T1000 (cell line): ENCODE measurements at places on chromosomes 16 and 17.

- no peak for DNase-seq
These were observed 42.2 kb upstream of the TNRC6C start for GRCh38 chr17:77916264-77916663.

- no peak for DNase-seq
These were observed 184.0 kb downstream of the CYLD start for GRCh38 chr16:50925758-50926357.

DNA sequence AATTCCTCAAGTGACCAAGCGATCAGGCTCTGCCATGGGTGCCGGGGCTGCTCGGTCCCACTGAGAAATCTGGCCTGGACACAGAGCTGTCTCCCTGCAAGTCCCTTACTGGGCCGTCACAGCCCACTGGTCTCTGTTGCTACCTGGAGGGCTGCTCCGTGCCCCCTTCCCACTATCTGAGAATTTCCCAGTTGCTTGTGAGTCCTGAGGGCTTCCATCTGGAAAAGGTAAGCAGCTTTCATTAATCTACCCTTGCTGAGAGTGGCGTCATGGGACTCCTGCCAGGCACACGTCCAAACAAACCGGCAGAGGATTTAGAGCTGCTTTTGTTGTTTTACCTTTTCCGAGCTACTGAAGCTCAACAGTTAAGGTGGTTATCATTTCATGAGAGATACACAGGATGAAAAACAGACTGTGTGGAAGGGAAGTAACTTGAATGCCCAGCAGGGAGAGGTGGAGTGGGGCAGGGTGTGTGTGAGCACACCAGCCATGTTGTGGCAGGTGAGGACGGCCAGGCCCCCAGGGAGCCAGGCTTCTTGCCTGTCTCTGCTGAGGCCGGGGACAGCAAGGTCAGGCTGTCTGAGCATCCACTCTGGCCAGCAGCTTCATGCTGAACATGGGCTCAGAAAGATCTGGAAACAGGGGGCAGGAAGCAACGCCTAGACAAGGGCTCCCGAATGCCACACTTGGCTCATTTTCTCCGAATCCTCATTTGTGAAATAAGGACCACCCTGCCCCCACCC, 50.6 kb downstream of the GTF3C1 start:
- no peak for DNase-seq

- no peak for DNase-seq
These were observed 6.0 kb downstream of the ABI3 start for GRCh38 chr17:49216482-49216881.

- no peak for DNase-seq
These were observed 87.4 kb upstream of the CBX4 start for GRCh38 chr17:79926605-79927135.

DNA sequence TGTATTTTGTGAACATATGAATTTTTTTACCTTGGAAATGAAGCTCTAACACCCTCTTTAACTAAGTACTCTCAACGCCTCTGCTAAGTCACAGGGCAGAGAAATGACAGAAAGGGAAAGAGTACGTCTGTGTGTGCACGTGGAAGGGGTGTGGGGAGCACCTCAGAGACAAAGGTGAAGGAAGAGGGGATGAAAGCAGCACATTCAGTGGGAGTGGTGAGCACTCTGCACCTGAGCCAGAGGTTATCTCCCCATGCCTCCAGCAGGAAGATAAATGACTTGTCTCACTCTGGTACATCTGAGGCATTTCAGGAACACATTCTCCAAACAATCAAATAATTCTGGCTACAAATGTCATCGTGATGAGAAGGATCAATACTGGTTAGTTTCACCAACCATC, 15.0 kb downstream of the GNA13 start:
- DNase-seq = no peak

- DNase-seq = no peak
These were observed 19.3 kb downstream of the ARHGAP23 start for GRCh38 chr17:38447502-38448085.

- DNase-seq = no peak
These were observed 229.9 kb downstream of the ABCC12 start for GRCh38 chr16:47925811-47926460.

DNA sequence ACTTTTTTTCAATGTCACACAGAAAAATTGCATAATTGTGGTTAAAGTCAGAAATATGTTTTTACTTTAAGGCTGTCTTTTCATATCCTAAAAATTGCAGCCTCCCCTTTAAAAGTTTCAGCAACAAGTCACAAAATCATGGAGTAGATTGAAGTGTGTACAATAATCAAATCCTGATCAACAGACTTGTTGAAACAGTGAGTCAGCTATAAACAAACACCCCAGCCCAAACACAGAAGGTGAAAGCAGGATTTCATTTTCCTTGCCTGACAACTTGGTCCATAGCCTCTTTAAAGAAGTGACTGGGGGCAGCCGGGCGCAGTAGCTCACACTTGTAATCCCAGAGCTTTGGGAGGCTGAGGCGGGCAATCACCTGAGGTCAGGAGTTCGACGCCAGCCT, 59.9 kb downstream of the WNT3 start:
- no peak for DNase-seq

GRCh38 chr17:20896153-20896649, 146.6 kb downstream of the USP22 start:
- DNase-seq = no peak

DNA sequence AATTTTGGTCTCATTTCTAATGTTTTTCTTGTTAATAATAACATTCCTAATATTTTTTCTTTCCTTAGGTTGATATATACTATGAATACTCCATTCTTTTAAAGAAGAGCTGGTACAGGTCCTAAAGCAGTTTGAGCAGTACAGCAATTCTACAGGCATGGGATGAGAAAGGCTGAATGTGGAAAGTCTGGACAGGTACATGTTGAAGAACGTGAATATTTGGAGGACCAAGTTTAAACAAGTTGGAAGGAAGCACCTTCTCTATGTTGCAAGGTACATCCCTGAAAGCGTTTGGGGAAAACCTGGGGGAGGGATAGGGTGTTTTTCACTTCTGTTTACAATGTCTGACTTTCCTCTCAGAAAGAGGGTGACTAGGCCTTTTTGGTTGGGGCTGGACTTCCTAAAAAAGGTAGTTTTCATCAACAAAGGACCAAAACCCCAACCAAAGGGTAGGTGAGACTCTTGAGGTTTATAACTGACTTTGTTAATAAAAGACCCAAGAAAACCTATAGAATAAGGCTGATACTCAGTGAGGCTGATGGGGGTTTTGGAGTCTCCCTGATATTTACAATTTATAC, 95.9 kb upstream of the AXIN2 start:
- no peak for DNase-seq

GRCh38 chr17:6779411-6779810, 3.4 kb downstream of the FBXO39 start:
- no peak for DNase-seq

- no peak for DNase-seq
These were observed 9.1 kb downstream of the TMEM208 start for GRCh38 chr16:67235816-67236562.

GRCh38 chr16:50747207-50747956, 5.5 kb downstream of the CYLD start:
- DNase-seq = no peak

DNA sequence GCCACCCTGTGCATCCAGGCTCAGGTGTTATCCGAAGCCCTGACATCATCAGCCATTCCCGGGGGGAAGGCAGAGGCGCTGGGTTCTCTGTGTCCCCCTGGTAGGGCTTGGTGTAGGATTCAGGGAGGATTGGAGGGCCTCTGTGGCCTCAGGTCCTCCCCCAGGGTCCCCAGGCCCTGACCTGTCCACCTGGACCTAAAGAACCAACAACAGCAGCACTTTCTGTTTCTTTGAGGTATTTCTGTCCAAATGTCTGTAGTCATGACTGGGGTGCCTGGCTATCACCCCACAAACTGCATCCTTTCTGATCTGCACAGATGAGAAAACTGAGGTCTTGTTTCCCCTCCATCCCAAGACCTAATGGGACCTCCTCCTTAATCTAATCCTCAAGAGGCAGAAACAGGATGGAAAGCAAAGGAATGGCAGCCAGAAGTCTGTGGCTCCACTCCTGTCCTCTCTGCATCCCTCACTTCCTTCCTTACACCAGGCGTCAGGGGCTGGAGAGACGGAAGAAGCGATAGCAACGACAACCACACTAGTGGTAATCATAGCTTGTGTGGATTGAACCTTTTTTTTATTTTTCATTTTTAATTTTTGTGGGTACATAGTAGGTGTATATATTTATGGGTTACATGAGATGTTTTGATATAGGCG, 11.8 kb downstream of the NLRC5 start:
- DNase-seq = no peak

- DNase-seq = no peak
These were observed 69.6 kb upstream of the TEKT1 start for GRCh38 chr17:6901086-6901485.

GRCh38 chr16:3119286-3119685, 6.9 kb downstream of the ZNF205 start:
- DNase-seq = no peak

GRCh38 chr17:67582673-67583081, 135.1 kb upstream of the NOL11 start:
- no peak for DNase-seq

DNA sequence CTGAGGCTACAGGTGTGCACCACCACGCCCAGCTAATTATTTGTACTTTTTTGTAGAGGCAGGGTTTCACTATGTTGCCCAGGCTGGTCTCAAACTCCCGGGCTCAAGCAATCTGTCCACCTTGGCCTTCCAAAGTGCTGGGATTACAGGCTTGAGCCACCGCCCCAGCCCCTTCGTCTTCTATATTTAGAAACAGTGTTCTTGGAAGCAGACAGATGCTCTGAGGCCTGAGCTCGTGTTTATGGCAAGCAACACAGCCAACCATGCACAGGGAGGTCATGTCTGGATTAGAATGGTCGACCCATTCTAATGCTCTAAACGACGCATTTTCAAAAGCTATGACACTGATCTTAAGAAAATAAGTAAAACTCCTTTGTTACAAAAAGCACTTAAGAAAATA, 16.6 kb downstream of the TMEM204 start:
- DNase-seq = no peak

DNA sequence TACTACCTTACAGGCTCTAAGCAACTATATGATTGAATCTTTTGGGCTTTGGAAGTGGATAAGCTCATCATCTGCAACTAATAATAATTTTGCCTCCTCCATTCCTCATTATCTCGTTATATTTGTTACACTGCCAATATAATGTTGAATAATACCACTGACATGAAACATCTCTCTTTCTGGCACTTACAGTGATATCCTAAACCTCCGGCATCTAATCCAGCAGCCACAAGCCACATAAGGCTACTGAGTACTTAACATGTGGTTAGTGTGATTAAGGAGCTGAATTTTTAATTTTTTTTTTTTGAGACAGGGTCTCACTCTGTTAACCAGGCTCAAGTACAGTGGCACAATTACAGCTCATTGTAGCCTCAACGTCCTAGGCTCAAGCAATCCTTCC, 9.6 kb downstream of the CDC42EP4 start:
- no peak for DNase-seq

- DNase-seq = no peak
These were observed 492.2 kb downstream of the CDH11 start for GRCh38 chr16:64629622-64630021.

- DNase-seq = no peak
These were observed 27.3 kb downstream of the ZNF778 start for GRCh38 chr16:89244754-89245153.

DNA sequence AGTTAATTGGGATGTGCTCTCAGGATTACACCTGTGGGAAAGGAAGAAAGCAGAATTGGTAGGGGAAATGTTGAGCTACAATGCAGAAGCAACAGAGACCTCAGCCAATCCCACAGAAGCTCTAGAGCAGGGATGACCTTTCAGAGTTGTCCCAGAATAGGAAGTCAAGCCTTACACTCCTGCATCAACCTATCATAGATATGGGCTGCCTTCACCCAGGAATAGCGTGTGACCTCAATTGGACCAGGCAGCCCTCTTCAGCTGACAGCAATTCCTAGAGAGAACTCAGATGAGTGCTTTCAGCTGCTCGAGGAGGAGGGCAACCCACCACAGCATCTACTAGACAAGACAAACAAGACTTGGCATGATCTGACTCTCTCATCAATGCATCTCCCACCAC, 189.7 kb downstream of the TMEM132E start:
- no peak for DNase-seq

- no peak for DNase-seq
These were observed 112.4 kb upstream of the CDH5 start for GRCh38 chr16:66254106-66254505.

- no peak for DNase-seq
These were observed 209.4 kb downstream of the KATNIP start for GRCh38 chr16:27759301-27759871.

DNA sequence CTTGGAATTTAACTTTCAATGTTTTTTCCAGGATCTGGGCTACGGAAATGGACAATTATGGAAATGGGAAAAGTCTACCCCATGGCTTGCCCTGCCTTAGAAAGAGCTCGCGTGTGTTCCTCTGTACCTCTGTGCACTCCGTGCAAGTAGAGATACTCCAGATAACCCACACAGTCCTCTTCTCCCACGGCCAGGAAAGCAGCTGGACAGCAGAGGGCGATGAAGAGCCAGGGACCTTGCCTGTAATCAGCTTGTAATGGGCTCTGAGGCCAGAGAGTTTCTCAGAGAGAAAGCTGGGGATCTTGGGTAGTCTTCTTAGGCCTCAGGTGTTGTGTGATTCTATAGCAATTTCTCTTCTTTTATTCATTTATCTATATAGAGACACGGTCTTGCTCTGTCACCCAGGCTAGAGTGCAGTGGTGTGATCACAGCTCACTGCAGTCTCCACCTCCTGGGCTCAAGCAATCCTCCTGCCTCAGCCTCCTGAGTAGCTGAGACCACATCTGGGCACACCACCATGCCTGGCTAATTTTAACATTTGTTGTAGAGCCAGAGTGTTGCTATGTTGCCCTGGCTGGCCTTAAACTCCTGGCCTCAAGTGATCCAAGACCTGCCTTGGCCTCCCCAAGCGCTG, 2.4 kb upstream of the SOCS7 start:
- DNase-seq = peak; percentile 72

- DNase-seq = no peak
These were observed 15.9 kb downstream of the POLG2 start for GRCh38 chr17:64480951-64481350.

DNA sequence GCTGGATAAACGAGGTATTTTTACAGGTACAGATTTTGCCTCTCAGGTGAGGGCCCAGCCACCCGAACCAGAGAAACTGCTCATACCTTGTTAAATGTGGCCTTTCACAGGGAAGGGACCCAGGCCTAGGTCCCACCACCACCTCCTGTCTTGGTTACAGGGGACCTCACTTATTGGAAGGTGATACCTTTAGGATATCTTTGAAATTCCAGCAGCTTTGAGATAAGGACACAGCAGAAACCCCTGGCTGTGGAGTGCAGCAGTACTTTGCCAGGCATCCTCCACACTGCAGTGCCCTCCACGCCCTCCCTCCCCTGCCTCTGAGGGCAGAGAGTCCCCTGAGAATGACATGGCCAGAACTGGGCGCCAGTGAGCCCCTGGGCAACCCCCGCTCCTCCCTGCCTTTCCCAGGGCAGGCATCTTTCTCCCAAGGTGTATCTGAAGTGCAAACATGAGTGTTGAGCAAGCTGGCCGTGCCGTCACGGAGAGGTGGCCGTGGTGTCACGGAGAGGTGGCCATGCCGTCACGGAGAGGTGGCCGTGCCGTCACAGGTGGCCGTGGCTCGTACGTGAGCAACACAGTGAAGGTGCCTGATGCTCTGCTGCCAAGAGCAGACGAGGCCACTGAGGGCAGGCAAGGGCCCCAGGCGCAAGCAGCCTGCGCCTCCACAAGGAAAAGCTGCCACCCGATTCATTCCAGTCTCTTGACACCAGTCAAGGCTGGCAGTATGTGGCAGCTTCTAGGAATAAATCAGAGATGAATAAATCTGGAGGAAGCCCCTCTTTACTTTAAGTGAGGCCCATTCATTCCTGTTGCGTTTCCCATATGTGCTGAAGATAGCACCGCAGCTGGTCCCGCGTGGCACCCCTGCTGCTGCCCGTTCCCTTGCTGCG, 134.5 kb upstream of the CHMP6 start:
- DNase-seq = no peak
